MCF 10A (cell line): ENCODE measurements at places on chromosomes 5 and 9. TPM values are rescaled to one million over a fixed set of nuclear protein-coding genes. Genes with fewer than 3 reads are reported as not detected.
A peak's percentile ranks its signal among the peaks of the same experiment; 100 is the strongest.

GRCh38 chr5:42982107-42982622 is 58.0 kb downstream of the ANXA2R start:
- H3K4me1 ChIP-seq: peaks cover 20% of the 10 kb centered on the region
- H3K36me3 ChIP-seq: no peaks in the 10 kb centered on the region
- no peaks in the 10 kb centered on the region for H3K27me3 ChIP-seq
- DNase-seq: no peak
- H3K4me3 ChIP-seq: no peak overlapping the region
- peak overlapping the region; percentile 84 for H3K27ac ChIP-seq

The GLDC gene
- total RNA-seq: 2.9 and 3.3 TPM in 2 replicates

- no peaks in the 10 kb centered on the region for H3K36me3 ChIP-seq
- DNase-seq: no peak
- no peak overlapping the region for H3K27ac ChIP-seq
- H3K4me3 ChIP-seq: no peak overlapping the region
- H3K27me3 ChIP-seq: peaks cover 43% of the 10 kb centered on the region
These were observed 1.5 kb downstream of the MEIKIN start for GRCh38 chr5:131943916-131944315.

- H3K4me1 ChIP-seq: peaks cover 20% of the 10 kb centered on the region
- H3K36me3 ChIP-seq: no peaks in the 10 kb centered on the region
- H3K4me3 ChIP-seq: no peak overlapping the region
- H3K27ac ChIP-seq: no peak overlapping the region
- no peaks in the 10 kb centered on the region for H3K27me3 ChIP-seq
- no peak for DNase-seq
These were observed 662.4 kb downstream of the DTWD2 start for GRCh38 chr5:118325931-118326330.

The QRFP gene
- not detected in 2 replicates for total RNA-seq
